ENCODE measurements at places on chromosomes 2 and 18.

DNA sequence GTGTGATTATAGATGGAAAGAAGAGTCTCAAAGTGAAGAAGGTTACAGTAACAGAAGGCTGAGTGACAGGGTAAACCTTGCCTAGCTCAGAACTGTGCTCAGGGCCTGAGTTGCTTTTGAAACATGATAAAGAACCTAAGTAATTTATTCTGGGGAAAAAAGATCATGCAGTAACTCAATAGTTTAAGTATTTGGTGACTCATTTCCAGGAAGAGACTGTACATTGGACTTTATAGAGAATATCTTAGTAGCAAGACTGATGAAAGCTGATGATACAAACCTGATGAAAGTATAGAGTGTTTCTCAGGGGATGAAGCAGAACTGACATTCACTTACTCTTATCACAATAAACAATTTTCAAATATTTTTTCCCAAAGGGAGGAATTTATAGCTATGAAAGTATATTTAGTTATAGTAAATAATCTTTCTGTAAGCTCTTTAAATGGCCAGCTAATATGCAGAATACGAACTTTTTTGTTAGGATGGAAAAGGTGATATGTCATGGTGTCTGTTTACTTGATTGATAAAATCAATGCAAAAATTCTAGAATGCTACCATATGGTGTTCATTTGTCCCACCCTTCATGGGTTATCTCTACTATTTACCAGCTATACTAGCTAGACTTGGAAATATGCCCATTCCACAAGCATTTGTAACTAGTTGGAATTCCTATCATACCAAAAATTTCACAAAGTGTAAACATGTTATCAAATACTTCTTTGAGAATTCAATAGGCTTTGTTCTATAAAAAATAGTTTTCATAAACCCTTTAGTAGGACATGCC is 1265.5 kb upstream of the ACVR2A start:
- DNase-seq = no peak

DNA sequence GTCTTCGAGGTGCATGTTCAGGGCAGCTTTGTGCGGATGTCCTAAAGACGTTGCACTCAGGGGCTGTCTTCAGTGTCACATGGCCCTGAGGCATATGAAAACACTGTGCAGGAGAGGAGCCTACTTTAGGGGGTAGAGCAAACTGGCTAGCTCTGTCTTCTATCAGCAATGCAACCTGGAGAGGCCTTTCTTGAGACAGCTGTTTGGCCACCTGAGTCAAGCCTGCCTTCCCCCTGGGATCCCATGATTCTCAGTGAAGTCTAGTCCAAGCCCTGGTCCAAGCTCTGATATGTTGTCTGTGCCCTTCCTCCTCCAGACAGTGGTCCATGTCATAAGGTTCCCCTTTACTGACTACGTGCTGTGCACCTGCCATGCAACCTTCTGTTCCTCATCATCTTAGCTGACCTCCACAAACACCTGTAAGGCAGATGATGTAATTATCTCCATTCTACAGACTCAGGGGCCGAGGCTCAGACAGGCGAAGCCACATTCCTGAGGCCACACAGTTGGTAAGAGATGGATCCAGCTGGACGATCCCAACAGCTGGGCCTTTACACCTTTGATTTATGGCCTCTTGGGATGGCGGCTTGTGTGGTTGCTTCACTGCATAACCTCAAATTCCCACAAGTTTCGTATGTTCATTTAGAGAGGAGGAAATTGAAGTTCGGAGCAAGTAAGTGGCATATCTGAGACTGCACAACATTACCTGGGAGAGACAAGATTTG is 109.9 kb downstream of the COPS8 start:
- no peak for DNase-seq

- DNase-seq = no peak
These were observed 21.0 kb upstream of the CABLES1 start for GRCh38 chr18:23114171-23114881.

GRCh38 chr2:86199834-86200177 is 549 bp downstream of the MRPL35 start:
- DNase-seq = no peak

GRCh38 chr2:212249451-212249850 is 289.2 kb downstream of the ERBB4 start:
- DNase-seq = no peak

DNA sequence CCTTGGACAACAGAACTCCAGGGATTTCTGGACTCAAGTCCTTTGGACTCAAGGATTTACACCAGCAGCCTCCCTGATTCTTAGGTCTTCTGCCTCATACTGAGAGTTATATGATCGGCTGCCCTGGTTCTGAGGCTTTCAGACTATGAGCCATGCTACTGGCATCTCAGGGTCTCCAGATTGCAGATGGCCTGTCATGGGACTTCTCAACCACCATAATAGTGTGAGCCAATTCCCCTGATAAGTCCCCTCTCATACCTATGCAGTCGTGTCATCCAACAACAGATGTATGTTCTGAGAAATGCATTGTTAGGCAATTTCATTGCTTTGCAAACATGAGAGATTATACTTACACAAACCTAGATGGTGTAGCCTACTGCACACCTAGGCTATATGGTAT is 61.4 kb upstream of the MSTN start:
- no peak for DNase-seq
